ENCODE measurements at places on chromosomes 6 and 20.

DNA sequence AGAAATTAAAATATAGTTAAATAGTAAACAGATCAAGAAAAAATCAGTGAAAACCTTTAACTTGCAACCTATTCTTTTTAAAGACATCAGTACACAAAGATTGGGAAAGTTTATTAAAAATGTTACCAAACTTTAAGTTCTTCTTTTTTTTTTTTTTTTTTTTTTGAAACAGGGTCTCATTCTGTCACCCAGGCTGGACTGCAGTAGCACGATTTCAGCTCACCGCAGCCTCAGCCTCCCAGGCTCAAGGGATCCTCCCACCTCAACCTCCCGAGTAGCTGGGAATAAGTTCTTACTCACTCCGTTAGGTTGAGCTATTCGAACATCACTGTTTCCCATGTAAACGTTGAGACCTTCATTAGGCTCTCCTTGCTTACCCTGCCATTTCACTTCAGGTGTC, 5.6 kb downstream of the MAP3K5 start:
- DNase-seq = no peak

- no peak for DNase-seq
Observed at GRCh38 chr20:41392871-41393704, 26.5 kb upstream of the EMILIN3 start.

GRCh38 chr6:93474733-93475179, 55.4 kb upstream of the EPHA7 start:
- no peak for DNase-seq

GRCh38 chr6:36890112-36890663, 4.4 kb downstream of the C6orf89 start:
- DNase-seq = no peak

DNA sequence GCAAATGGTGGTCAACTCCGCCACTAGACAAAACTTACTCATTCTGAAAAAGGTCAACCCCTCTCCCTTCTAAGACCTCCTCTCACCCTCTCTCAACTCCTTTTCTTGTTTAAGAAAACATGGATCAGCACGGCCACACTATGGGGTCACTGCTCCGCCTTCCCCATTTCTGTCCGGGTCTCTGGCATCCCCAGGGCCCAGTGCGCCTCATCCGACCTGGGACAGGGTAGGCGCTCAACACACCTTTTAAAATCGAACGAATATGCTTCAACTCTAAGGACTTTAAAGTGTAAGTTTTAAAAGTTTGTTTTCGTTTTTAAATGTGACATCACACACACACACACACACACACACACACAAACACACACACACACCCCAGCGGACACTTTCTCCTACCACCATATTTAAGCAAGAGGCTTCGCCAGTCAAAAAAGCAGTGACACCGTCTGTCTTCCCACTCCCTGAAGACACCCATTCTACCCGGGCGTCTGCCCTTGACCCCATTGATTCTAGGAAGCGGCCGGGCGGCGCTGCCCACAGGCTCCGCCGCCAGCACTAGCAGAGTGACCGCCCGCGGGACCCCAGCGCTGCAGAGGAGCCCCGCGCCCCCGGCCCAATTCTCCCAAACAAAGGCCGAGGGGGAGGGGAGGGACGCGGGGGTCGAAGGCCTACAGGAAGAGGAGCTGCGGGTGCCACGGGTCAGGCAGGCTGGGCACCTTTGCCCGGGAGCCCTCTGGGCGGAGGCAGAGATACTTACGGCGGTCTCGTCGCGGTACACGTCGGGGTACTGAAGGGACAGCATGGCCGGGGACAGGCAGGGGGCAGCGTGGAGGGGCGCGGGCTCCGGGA, 568 bp downstream of the PREP start:
- DNase-seq = peak; percentile 74

- DNase-seq = no peak
Observed at GRCh38 chr20:11702721-11703518, 214.8 kb upstream of the BTBD3 start.

DNA sequence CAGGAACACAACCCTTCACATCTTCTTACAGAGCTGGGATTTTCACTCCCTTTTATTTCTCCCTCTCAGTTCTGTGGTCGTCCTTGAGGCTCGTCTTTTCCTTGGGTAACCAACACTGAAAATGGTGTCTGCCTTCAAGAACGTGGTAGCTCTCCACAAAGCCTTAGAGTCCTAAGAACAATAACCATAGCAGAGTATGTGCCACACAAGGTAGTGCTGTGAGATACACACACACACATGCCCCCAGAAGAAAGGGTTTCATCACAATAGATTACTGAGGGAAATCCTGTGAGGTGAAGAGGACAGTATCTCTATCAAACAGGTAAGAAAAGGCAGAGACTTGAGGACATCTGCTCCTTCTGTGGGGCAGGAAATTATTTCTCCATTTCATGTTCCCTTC, 104.8 kb upstream of the HDAC2 start:
- no peak for DNase-seq

- no peak for DNase-seq
Observed at GRCh38 chr20:61558726-61559125, 306.7 kb downstream of the CDH4 start.

- no peak for DNase-seq
Observed at GRCh38 chr6:106102034-106102433, 15.9 kb downstream of the PRDM1 start.

GRCh38 chr6:7723041-7723447, 2.9 kb upstream of the BMP6 start:
- peak; percentile 92 for DNase-seq

DNA sequence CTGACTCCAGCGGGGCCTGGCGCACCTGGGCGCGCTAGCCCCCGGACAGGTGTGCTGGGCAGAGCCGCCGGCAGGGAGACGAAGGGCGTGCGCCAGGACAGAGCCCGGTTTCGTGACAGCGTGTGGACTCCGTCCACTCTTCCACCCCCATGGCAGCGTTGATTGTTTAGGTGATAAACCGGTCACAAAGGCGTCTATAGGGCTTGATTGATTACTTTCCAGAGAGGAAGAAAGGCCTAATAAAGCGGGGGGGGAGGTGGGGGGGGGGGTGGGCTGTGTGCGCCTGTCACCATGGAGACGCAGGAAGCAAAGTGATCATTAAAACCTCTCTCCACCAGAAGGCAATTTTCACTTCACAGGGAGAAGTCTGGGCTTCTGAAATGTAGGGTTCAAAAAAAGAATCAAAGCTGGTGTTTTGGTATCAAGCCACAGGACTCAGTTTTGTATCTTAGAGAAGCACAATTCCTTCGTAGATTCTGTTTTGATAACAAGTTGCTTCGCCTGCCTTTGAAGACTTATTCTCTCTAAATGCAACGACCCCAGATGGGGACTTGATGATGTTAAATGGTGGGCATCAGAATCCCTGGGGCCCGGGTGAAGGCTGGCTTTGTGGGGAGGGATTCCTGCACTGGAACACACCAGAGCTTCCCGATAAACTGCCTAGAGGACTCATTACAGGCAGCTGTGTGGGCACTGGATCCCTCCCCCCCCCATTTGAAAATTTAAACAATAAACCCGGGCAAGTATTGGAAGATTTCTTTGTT, 1.4 kb downstream of the PHACTR3 start:
- DNase-seq = no peak

GRCh38 chr20:32737371-32738223, 5.7 kb downstream of the COMMD7 start:
- no peak for DNase-seq

DNA sequence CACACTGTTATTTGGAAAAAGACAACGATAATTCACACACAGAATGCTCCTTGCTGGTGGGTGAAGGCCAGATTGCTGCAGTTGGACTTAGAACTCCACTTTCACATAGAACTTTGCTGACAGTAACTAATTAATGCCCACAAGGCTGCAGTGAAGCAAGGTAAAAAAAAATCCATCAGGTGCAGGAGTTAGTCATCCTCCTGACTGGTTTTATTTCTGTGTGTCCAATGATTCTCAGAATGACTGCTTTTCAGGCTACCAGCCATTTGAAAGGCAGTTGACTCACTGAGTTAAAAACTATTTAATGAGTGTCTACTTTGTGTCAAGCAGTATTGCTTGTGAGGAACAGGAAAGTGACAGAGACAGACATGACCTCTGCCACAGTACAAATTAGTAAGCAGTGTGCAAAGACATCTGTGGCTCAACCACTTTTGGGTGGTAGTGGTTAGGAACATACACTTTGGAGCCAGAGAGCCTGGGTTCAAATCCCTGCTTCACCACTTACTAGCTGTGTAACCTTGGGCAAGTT, 41.9 kb downstream of the ELOVL5 start:
- no peak for DNase-seq

DNA sequence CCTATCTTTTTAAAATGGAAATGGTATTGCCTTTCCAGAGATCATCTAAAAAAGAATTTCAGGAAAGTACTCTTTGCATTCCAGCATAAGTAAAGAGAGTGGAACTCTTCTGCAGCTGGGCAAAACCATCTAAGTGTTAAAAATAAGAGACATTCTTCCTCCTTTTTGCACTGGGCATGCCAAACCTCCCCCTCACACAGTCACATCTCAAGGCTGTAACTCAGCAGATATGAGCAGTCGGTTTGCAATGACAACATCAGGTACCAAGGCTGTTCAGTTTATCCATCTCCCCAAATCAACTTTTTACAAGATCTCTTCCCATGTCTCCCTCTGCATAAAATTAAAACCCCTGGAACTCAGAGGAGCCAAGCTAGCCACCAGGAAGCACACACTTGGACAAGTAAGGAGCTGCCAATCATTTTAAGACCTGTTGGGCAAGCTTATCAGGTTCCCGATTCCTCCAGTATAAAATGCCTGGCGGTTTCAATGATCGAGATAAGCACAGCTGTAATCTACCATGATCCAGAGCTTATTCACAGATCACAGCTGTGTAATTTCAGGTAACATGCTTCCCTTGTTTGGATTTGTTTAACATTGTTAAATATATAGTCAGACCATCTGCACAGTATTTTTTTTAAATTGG, 23.2 kb downstream of the ID4 start:
- no peak for DNase-seq

- DNase-seq = peak; percentile 53
Observed at GRCh38 chr20:41005361-41005729, 23.3 kb upstream of the TOP1 start.

DNA sequence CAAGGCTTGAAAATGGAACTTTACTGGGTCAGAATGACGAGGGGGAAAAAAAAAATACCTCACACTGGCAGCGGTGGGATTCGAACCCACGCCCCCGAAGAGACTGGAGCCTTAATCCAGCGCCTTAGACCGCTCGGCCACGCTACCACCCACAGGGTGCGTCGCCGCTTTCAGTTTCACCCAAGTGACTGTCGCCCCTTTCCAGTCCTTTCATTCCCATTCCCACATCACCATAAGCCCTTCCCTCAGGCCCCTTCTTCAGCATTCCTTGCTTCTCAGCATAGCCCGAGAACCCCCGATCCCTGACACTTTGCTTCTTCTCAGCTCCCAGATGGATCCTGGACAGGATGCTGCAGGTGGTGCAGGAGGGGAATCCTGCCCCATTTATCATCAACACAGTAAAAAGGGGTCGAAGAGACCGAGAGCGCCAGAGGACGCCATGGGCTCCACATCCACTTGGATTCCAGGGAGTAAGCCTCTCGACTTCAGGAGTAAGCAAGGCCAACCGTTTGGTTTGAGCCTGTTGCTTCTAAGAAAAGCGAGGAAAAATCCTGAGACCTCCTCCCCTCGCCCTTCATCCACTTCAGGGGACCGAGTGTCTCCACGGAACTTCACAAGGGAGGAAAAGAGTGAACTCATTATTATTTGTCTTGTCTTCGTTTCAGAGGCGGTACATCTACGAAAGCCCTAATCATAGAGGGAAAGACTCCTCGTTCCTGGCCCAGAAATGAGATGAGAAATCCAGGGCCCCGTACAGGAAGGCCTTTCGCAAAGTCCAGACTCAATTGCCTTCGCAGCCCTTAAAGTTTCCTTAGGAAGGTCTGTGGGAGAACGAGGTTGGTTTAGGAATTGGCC, 20.0 kb upstream of the TRIM27 start:
- DNase-seq = peak; percentile 91

DNA sequence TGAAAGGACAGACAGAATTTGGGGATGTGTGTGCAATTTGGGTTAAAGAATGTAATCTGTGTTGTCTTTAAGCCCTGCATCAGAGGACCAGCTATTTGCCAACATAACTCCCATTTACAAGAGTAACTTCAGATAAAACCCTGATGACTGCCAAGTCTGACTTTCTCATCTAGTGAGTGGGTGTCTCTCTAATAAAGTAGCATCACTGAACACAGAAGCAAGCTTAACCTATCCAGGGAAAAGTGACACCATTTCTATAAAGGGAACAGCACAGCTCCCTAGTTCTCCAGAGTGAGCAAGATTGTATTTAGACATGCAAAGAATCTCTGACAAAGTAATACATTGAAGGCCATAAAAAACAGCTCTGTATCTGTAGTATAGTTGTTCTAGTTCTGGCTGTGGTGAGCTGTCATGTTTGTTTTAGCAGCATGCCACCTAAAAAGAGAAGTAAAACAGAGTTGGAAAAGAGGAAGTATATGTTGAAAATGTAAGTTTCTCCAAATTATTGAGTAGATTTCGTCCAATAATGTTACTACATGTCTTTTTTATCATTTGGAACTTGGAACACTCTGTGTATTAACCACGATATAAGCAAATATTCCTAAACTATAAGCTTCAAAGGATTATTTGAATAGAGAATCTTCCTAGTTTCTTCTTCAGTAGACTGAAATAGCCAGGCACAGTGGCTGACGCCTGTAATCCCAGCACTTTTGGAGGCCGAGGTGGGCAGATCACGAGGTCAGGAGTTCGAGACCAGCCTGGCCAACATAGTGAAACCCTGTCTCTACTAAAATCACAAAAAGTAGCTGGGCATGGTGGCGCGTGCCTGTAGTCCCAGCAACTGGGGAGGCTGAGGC, 8.8 kb upstream of the PIM1 start:
- peak; percentile 94 for DNase-seq

- peak; percentile 48 for DNase-seq
Observed at GRCh38 chr6:135179920-135180541, 1.1 kb upstream of the MYB start.

- peak; percentile 27 for DNase-seq
Observed at GRCh38 chr20:62707921-62708521, 615 bp upstream of the NTSR1 start.

- no peak for DNase-seq
Observed at GRCh38 chr20:14491436-14491835, 154.0 kb upstream of the FLRT3 start.

DNA sequence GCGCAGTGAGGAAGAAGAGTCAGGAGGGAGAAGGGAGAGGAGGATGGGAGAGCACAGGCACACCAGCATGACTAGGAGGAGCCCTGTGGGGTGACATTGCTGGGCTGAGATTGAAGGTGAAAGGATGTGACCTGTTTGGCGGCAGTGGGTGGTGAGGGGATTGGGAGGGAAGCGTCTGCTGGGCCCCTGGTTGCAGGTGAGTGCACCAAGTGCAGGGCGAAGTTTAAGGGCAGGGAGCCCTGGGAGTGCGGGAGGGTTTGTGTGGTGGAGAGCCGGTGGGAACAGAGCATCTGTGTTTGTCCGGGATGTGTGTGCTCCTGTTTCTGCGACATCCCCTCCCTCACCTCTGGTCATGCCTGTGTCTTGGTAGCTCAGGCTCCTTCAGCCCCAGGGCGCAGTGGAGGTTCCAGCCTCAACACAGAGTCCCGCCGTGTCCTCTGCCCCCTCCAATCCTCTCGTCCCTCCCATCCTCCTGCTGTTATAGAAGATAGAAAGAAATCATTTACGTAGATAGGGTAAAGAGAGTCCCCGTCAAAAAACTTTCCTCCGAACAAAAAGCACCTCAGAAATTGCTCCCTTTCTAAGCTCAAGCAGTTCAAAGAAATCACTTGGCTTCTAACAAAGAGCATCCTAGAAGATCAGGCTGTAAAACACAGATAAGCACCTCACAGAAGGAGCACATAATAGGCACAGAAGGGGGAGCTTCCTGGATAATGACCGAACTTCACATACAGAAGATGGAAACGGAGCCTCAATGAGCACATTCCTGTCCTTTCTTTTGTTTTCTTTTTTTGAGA, 25.0 kb downstream of the ULBP1 start:
- DNase-seq = no peak

- no peak for DNase-seq
Observed at GRCh38 chr20:6502219-6502618, 265.3 kb upstream of the BMP2 start.
